OCI-LY7 (cell line): ENCODE measurements at places on chromosomes 5 and 9.

- no peak for DNase-seq
Observed at GRCh38 chr5:31741496-31741895, 102.6 kb downstream of the PDZD2 start.

DNA sequence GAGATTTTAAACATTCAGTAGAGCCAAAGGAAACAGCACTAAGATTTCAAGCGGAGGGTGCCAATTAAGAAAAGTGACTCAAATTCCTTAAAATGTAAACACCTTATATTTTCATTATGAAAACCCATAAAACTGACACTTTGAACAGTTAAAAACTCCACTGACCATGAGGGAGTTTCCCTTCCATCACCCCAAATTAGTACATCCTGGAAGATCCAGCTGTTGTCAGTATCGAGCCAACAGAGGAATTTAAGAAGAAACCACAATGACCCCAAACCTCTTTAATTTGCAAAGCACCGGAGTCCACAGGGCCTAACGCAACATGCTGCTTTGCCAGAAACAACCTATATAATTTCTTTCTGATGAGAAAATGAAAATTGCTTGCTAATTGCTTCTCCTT lies 41.3 kb downstream of the ROR2 start:
- DNase-seq = no peak

- DNase-seq = no peak
Observed at GRCh38 chr5:38650540-38650939, 94.1 kb upstream of the LIFR start.

GRCh38 chr5:133846478-133847226 lies 121.8 kb downstream of the C5orf15 start:
- peak; percentile 61 for DNase-seq

DNA sequence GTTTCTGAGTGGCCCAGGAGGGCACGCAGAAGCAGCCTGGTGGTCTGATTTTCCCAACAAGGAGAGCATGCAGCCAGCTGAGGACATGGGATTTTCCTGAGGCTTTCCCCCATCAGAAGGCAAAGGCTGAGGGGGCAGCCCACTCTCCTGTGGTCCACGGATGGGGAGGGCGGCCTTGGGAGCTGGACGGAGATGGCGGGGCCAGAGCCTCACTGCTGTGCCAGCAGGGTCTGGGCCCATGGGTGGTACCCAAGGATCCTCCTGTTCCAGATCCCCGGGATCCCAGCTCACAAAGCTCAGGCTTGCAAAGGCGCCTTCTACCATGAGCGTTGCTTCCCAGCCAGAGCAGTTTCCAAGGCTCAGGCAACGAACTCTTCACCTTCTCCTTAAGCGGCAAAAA lies 39.0 kb upstream of the SLC12A7 start:
- no peak for DNase-seq

DNA sequence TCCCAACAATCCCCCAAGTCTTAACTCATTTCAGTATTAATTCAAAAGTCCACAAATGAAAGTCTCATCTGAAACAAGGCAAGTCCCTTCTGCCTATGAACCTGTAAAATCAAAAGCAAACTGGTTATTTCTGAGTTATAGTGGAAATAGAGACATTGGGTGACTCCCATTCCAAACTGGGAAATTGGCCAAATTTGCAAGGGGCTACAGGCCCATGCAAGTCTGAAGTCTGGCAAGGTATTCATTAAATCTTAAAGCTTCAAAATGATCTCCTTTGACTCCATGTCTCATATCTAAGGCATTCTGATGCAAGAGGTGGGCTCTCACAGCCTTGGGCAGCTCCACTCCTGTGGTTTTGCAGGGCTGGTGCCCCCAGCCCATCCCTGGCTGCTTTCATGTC lies 167.9 kb downstream of the HTR1A start:
- DNase-seq = no peak

- no peak for DNase-seq
Observed at GRCh38 chr5:113390224-113390623, 44.6 kb downstream of the TSSK1B start.

- DNase-seq = no peak
Observed at GRCh38 chr5:56208681-56209080, 24.4 kb downstream of the ANKRD55 start.

GRCh38 chr5:179858586-179859427 lies at the start of gene MRNIP:
Gene MRNIP, minus strand, starts transcription at chr5:179858817. Its CDS starts 21 bp downstream, at chr5:179858796.
- DNase-seq = peak; percentile 96

DNA sequence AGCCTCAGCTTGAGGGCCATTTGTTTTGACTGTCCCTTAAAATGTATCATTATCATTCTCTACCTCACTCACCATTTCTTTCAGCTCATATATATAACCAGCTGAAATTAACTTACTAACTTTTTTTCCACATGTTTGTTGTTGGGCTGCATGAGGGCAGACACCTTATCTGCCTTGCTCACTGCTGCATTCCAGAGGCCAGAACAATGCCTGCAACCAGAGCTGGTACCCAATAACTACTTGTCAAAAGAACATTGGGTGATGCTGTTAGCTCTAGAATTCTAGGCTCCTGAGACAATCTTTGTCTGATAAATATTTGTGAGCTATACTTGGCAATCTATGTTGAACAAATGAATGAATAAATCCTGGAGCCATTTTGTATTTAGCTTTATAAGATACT lies 68.3 kb downstream of the HTR4 start:
- DNase-seq = no peak

DNA sequence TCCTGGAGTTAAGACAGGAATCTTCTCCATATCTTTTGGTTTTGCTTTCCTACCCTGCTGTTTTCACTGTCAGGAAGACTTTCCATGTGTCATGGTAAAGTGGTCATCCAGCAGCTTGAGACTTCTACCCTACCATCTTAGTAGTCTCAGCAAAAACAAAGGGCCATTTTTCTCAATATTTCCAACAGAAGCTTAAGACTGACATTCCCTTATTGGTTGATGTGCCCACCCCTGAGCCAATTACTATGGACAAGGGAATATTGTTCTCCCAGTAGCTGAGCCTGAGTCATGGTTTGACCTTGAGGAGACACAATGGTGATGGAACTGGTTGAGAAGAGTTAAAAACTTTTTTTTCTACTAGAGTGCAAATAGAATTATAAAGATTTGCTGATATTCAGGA lies 105.6 kb downstream of the CSNK1G3 start:
- no peak for DNase-seq

DNA sequence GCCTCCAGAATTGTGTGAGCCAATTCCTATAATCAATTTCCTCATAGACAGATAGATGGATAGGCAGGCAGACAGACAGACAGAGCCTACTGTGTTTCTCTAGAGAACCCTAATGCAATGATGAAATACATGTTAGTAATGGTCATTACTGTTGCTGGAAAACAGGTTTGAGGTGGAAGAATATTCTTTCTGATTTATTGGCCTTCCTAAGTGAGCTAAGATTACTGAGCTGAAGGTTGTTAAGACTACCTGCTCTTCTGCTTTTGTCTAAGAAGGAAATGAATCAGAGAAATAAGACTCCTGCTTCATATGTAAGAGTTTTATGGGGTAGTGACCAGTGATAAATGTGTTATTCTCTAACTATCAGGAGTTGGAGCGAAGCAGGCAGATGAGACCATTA lies 219.9 kb downstream of the ELAVL2 start:
- no peak for DNase-seq
